ENCODE measurements at places on chromosomes 3 and 15.

DNA sequence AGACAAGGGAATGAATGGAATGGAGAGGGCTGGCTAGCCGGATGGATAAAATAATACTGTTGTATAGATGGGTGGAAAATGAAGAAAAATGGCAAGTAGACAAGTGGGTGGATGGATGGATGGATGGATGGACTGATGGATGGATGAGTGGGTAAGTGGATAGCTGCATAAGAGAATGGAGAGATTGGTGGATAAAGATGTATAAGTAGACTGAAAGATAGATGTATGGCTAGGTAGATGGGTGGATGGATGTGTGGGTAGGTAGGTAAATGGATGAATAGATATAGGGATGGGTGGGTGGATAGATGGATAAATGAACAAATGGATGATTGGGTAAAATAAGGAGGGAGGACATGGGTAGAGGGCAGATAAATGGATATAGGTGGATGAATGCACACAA, 13.9 kb downstream of the CPNE9 start:
- DNase-seq: no peak

- DNase-seq: peak; percentile 98
Measured at GRCh38 chr15:66132251-66132816, 121.2 kb downstream of the MEGF11 start.

GRCh38 chr3:3778641-3779270, 20.5 kb upstream of the LRRN1 start:
- no peak for DNase-seq

GRCh38 chr15:59160880-59161593, 45.6 kb upstream of the LDHAL6B start:
- peak; percentile 28 for DNase-seq

DNA sequence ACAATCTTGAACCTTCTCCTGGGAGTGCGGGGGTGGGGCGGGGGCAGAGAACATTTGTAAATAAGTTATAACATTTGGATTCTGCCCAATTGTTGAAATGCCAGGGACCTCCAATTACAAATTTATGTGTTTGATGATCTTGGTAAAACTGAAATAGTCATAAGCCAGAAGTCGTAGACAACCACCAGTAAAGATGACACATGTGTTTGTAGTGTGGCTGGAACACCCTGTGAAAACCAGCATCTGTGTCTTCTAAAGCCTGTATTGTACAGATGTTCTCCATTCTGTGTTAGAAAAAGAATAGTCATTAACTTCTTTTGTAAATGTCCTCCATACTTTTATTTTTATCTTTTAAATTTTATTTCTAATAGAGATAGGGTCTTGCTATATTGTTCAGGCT, 61.8 kb downstream of the ARIH1 start:
- DNase-seq: no peak

DNA sequence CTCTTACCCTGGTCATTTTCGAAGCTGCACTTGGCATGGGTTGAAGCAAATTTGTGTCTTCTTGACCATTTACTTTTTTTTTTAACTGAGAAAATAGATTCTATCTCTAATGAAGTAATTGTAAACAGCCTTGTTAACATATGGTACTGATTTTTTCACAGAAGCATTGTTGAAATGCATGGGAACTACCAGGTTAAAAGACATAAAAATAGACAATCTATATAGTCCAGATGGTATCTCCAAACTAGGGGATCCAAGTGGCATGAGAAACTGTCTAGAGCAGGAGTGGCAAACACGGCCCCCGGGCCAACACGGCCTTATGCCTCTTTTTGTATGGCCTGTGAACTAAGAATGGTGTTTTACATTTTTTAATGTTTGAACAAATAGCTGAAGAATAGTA, 41.9 kb downstream of the CACNA1D start:
- DNase-seq: no peak

DNA sequence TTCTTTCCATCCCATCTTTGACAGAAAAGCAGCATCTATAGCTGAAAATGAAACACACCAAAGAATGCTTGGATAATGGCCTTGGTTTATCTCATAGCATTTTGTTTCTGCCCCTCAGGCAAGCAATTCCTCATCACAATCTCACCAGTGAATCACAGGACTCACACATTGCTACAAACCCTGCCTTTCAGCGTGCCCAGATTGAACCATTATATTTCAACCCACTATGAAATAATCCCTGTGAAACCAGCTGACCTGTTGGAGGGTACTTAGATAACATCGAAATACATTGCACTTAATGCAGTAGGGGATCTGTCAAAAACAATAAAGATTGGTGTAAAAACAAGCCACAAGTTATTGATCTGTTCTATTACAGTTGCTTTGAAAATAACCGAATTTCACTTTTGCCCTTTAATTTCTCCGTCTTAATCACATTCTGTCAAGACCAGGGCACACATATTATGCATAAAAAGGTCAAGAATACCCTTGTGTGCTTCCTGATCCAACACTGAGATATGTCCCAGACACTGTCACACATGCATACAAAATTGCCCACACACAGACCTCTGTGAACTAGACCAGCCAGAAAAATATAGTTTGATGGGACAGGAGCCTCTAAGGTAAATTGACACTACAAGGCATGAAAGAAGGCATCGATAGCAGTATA, 839.8 kb downstream of the NTRK3 start:
- no peak for DNase-seq

GRCh38 chr3:56988458-56989168, 71.9 kb upstream of the SPATA12 start:
- peak; percentile 93 for DNase-seq

DNA sequence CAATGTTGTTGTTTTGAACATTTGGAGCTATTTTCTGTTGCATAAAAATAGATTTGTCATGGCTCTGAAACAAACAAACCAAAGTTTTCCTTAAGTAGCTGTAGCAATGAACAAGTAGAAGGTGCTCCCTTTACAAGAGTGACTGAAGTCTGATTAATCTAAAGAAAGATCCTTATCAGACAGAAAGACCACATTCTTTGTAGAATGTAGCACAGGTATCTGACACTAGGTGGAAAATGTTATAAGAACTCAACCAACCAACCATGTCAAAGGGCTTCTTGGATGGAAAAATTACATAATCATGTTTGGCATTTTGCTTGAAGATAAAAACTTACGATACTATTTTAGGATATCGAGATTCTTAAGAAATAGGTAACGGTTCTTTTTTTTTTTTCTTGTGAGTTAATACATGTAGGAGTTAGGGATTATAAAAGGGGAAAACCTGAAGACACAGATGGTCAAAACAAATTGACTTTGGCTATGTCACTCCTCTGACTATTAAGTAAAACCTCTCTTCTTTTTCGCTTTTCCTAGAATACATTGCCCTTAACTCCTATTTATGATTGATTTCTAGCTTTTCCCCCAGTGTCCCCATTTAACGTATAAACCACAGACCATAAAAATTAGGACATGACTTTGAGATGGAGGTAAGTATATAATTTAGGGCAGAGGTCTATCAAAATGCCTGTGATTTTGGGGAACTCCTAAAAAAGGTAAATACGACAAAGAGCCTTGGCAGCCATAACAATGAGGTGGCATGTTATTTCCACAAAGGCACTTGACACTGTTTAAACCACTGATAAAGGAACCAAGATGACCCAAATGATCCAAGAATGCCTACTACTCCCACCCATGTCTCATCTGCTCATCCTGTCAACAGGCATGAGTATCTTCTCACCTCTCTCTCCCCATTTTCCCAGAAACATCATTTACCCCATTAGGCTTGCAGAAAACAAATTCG, 72.0 kb downstream of the CCR4 start:
- no peak for DNase-seq

GRCh38 chr3:98655666-98656065, 62.3 kb upstream of the CPOX start:
- no peak for DNase-seq

GRCh38 chr15:34241376-34242330, 16.8 kb downstream of the EMC4 start:
- no peak for DNase-seq

DNA sequence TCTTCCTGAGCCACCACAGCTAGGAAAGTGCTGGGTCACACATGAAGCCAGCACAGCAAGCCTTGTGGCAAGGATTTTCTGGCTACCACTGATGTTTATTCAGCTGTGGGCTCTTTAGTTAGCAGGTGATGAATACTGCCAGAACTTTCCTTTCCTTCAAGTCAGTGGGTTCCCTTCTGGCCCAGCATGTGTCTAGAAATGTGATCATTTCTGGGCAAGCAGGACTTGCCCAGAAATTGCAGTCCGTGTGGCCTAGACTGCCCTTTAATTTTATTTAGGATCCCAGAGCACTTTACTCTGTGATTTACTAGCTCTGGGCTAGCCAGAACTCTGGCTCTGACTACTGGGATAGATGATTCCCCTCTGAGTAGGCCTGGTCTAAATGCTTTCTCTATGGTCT, 397.5 kb downstream of the ZIC4 start:
- DNase-seq: no peak

- no peak for DNase-seq
Measured at GRCh38 chr3:99128235-99128634, 226.7 kb upstream of the DCBLD2 start.

GRCh38 chr15:79459666-79460065, 27.5 kb downstream of the MINAR1 start:
- DNase-seq: no peak

- DNase-seq: no peak
Measured at GRCh38 chr3:194300936-194301335, 50.2 kb downstream of the CPN2 start.

DNA sequence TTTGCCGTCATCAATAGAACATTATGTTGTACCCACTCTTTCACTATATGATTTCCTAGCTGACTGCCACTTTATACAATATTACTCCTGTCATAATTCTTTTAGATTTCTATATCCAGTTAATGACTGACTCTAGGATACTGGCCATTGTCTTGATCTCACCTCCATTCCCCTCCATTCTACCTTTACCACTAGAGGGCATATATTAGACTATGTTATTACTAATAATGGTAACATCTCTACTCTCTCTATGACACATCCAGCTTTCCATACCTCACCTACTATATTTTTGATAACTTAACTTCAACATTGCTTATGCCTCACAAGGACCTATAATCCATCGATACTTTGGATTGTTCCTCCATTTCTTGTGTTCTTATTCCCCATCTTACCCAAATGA, 31.4 kb upstream of the POU1F1 start:
- DNase-seq: no peak

GRCh38 chr3:44988073-44988472, 12.0 kb downstream of the EXOSC7 start:
- no peak for DNase-seq

GRCh38 chr3:18650731-18651130, 225.6 kb upstream of the SATB1 start:
- no peak for DNase-seq

DNA sequence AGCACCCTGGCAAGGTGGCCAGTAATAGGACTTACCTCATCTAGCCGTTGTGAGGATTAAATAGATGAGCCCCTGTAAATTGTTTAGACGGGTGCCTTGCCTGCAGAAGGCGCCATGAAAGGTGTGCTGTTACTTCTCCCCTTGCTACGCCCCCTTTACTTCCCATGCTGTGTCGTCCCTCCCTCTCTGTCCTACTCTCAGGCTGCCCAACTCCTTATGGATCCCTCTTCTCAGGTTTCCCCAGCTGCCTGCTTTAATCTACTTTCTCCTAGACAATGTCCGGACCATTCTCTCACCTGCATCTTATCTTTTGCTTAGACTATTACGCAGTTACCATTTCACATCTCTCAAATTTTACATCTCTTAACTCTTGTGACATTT, 1.7 kb upstream of the FBXW12 start:
- no peak for DNase-seq

GRCh38 chr3:88991496-88991895, 115.9 kb upstream of the EPHA3 start:
- DNase-seq: no peak

DNA sequence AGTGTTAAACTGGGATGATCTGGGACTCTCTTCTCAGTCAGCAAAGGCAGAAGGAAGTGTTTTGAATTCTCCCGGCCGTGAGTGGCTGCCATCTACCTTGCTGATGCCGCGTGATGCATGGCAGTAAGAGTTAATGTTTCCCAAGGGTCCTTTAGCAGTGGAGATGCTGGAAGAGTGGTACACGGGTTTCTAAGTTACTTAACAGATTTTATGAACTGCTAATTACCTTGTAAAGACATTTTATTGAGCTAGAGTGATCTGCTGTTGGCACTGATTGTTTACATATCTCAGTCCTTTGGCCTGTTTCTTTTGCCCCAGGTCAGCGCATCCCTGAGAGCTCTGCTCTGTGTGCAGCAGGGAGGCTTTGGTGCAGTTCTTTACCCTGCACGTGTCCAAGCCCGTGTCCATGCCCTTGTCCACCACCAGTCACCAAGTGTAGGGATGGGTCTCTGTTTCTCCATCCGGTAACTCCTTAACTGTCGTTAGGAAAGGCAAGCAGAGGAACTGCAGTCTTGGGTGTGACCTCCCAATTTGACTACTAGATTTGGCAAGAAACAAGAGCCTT, 172.3 kb downstream of the SLCO3A1 start:
- DNase-seq: no peak

- DNase-seq: no peak
Measured at GRCh38 chr15:95266451-95267061, 1035.2 kb downstream of the MCTP2 start.

- DNase-seq: no peak
Measured at GRCh38 chr15:39558421-39558820, 22.5 kb upstream of the THBS1 start.

DNA sequence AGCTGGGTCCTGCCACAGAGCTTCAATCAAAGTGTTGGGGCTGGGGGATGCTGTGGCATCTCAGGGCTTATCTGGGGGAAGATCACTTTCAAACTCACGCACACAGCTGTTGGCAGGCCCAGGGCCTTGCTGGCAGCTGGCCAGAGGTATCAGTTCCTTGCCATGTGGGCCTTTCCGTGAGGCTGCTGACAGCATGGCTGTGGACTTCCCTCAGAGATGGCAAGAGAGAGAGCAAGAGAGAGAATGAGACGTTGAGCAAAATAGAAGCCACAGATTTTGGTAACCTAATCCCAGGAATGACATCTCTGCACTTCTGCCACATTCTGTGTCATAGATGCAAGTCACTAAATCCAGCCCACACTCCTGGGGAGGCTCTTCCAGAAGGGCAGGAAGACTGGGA, 91.0 kb downstream of the TPRG1 start:
- peak; percentile 61 for DNase-seq

DNA sequence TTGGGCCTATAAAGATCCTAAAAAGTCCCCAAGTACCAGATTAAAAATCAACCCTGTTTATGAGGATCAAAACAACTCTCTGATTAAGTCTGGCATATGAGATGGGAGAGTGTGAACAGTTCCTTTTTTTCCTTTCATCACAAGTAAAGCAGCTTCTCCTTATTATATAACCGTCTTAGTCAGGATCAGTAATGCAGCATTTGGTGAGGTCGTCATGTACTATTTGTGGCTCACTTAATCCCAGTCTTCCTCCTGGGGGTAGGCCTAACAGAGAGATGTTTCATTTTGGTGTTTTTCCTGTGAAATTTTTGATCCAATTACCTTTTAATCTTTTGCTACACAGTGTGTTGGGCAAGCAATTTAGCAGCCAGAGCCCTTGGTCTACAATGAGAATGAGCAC, 333.1 kb upstream of the KCNMB2 start:
- no peak for DNase-seq

DNA sequence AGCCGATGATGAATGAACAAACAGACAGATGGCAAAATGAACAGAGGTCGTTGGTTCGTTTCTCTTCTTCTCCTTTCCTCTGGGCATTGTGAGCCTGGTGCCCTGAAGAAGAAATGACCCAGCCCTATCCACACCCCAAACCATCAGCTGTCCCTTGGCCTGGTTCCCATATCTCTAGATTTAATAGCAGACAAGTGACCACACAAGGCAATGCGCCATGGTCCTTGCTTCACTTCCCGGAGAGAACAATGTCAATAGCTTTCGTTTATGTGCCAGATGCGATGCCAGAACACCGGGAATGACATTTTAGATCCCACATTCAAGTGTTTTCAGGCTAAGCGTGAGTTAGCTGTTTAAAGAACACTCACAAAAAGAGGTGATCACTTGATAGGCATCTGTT, 17.7 kb downstream of the POC1A start:
- DNase-seq: no peak

Measured in NCI-H524 treated with DMSO at 0.1 percent for 48 hours (cell line).